ENCODE measurements at places on chromosomes 13 and 19.

- H3K4me1 ChIP-seq, result peaks cover 25% of the 10 kb centered on the region
- peak; percentile 69 for DNase-seq
- no peaks in the 10 kb centered on the region for H3K36me3 ChIP-seq
- no peak overlapping the region for H3K4me3 ChIP-seq
- peaks cover 5% of the 10 kb centered on the region for H3K27me3 ChIP-seq
- no peak overlapping the region for H3K27ac ChIP-seq
Observed at GRCh38 chr13:114143806-114144605, 11.6 kb upstream of the RASA3 start.

DNA sequence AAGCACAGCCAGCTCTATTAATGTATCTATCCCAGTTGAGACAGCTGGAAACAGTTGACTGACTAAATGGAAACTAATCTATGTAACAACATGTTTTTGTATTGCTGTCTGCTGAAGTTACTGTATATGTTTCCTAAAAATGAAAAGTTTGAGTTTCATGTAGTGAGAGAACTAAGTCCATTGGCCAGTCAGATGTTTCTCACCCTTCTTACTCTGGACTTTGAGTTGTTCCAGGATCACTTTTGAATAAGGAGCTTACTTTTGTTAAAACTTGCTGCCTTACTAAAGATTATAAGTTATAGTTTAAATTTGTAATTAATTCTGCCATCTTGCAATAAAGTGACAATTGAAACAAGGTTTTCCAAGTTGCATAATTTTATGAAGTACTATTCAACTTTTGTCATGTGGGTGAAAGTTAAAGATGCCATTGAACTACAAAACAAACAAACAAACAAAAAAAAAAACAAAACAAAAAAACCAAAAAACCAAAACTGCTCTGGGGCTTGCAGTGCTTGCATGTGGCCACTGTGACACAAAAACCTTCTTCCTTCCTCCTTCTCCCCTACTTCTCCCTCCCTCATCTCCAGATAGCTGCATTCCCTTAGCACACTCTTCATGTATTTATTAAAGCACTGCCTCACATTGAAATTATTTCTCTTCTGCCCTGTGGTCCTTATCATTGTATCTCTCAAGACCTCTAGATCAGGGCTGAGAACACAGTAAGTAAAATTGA is 15.3 kb downstream of the WDFY2 start:
- no peak overlapping the region for H3K27ac ChIP-seq
- H3K36me3 ChIP-seq, result no peaks in the 10 kb centered on the region
- H3K4me3 ChIP-seq, result no peak overlapping the region

GRCh38 chr19:58586133-58586765 is 13.1 kb upstream of the MZF1 start:
- H3K36me3 ChIP-seq, result no peaks in the 10 kb centered on the region
- no peak for DNase-seq
- H3K4me1 ChIP-seq, result no peaks in the 10 kb centered on the region

DNA sequence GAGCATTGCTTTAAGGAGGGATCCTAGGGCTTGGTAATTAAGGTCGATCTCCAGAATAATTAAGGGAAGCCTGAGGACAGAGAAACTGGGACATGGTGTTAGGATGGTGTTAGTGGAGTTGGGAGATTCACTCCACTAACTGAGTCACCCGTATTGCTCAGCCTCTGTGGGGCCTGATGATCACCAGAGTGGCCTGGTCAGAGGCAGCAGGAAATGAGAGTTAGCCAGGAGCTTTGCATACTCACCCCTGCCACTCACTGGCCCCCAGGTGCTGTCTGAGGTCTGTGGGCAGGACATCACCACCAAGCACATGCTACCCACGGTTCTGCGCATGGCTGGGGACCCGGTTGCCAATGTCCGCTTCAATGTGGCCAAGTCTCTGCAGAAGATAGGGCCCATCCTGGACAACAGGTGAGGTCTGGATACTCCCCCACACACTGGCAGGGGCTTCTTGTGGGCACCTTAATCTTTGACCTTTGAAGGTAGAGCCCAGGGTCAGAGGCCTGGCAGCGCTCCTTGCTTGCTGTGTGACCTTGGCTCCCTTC is 32.1 kb downstream of the PPP2R1A start:
- DNase-seq, result no peak
- no peak overlapping the region for H3K27ac ChIP-seq
- H3K36me3 ChIP-seq, result peaks cover 26% of the 10 kb centered on the region
- peaks cover 28% of the 10 kb centered on the region for H3K4me1 ChIP-seq
- H3K4me3 ChIP-seq, result no peak overlapping the region
- peaks cover 5% of the 10 kb centered on the region for H3K27me3 ChIP-seq

GRCh38 chr13:91368676-91369440 is 21.4 kb downstream of the MIR17HG start:
- no peak overlapping the region for H3K4me3 ChIP-seq
- no peaks in the 10 kb centered on the region for H3K36me3 ChIP-seq
- peaks cover 5% of the 10 kb centered on the region for H3K4me1 ChIP-seq

DNA sequence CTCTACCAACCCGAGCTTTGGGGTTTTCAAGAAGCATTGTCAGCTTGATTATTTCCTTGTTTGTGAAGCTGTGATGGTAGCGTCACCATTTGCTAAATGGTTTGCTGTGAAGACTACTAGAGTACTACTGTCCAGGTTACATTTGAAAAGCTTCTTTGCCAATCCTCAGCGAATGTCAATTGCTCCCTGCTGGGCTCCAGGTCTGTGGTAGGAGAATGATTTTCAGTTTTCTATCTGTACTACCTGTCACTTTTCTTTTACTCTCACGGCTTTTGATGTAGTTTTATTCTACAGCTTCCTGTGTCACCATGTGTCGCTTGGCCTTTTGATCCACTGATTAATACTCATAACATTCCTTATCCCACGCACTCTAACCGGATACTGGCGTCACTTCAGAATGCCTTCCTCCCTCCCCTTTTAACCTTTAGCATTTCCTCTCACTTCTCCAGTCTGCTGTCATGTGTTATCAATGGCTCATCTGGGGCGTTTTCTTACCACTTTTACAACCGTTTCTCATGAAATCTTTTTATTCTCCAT is 7.5 kb upstream of the GPR183 start:
- H3K4me1 ChIP-seq, result no peaks in the 10 kb centered on the region
- no peak for DNase-seq
- no peak overlapping the region for H3K27ac ChIP-seq
- H3K36me3 ChIP-seq, result no peaks in the 10 kb centered on the region
- no peak overlapping the region for H3K4me3 ChIP-seq

DNA sequence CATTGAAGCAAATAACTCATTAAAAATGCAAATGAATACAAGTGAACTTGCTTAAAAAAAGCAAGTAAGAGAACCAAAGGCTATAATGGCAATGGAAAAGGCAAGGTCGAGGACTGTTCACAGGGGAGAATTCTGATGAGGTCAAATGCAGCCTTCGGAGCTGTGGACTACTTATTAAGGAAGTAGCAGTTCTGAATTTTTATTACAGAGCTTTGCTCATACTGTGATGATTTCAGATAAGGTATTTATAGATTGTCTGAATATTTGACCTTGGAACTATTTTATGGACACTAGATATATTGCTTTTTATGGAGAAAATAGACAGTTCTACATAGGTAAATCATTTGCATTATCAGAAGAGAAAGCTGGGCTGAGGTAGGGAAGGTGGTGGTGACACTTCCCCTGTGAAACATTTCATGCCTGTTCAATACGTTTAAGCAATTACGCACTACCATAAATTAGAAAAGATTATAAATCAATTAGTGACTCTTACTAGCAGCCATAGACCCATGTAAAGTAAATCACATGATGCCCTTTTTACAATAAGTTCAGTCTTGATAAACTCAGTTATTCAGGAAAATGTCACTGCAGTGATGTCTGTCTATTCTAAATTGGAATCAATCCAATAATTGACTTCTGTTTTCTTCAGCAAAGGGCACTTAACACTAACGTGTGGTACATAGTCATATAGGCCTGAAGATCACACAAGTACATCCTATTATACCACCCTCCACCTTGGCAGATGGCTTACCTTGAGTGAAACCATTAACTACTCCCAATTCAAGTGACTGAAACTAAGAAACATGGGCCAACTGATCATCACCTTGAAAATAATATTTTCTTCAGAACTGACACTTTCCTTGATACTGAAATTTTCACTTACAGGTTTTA is 260.0 kb downstream of the KLF12 start:
- peaks cover 21% of the 10 kb centered on the region for H3K4me1 ChIP-seq
- peaks cover 5% of the 10 kb centered on the region for H3K36me3 ChIP-seq
- H3K4me3 ChIP-seq, result no peak overlapping the region

DNA sequence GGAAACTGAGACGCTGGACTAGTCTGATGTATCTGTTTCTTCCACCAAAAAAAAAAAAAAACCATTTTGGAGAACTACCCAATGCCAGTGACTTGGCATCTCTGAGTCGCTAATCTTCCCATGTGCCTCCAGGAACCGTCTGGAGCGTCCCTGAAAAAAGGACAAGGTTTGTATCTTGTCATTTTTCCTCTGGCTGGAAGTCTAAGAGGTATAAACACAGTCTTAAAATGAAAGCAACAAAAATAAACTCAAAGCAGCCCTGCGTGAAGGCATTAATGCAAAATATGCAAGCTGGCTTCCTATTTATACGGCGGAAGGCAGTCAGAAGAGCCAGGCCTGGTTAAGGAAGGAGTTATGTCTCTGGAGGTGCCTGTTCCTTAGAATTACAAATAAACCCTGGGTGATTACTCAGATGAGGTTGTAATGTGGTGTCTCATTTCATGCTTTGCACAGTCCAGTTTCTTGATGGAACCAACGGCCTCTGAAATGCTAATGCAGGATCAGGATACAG is 20.3 kb downstream of the ACTN4 start:
- no peak for DNase-seq
- H3K27me3 ChIP-seq, result peaks cover 15% of the 10 kb centered on the region
- H3K4me3 ChIP-seq, result peak overlapping the region; percentile 67
- no peaks in the 10 kb centered on the region for H3K36me3 ChIP-seq
- H3K27ac ChIP-seq, result peak overlapping the region; percentile 96

- DNase-seq, result no peak
- H3K27ac ChIP-seq, result peak overlapping the region; percentile 17
- no peak overlapping the region for H3K4me3 ChIP-seq
- peaks cover 24% of the 10 kb centered on the region for H3K4me1 ChIP-seq
- H3K27me3 ChIP-seq, result peaks cover 18% of the 10 kb centered on the region
- peaks cover 8% of the 10 kb centered on the region for H3K36me3 ChIP-seq
Observed at GRCh38 chr19:49111218-49111998, 2.8 kb upstream of the LIN7B start.

GRCh38 chr19:38143847-38144246 is 80.2 kb downstream of the DPF1 start:
- no peak for DNase-seq
- H3K27me3 ChIP-seq, result peaks cover 9% of the 10 kb centered on the region
- H3K4me3 ChIP-seq, result peak overlapping the region; percentile 8
- H3K36me3 ChIP-seq, result no peaks in the 10 kb centered on the region
- H3K27ac ChIP-seq, result no peak overlapping the region

DNA sequence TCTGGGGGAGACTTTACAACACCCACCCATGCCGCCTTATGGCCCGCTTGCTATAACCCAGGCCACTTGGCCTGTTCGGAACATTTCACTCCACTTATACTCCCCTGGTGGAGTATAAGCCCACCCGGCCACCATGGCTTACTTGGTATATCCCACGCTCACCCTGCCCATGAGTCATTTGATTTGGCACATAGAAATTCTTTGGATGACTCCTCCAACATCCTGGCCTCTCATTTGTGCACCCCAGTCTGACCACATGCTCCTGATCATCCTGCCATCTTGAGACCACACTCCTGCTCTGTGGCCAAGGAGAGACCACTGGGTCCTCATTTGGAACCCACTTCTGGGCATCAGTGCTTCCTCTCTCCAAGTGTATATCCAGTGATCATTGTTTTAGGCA is 5.2 kb downstream of the SPACA6 start:
- no peak overlapping the region for H3K27ac ChIP-seq
- H3K27me3 ChIP-seq, result peaks cover 15% of the 10 kb centered on the region
- H3K36me3 ChIP-seq, result peaks cover 42% of the 10 kb centered on the region
- H3K4me1 ChIP-seq, result peaks cover 7% of the 10 kb centered on the region
- no peak for DNase-seq
- no peak overlapping the region for H3K4me3 ChIP-seq

GRCh38 chr13:29861694-29862110 is 11.3 kb upstream of the UBL3 start:
- H3K27ac ChIP-seq, result no peak overlapping the region
- H3K27me3 ChIP-seq, result no peaks in the 10 kb centered on the region
- no peaks in the 10 kb centered on the region for H3K36me3 ChIP-seq
- H3K4me1 ChIP-seq, result peaks cover 6% of the 10 kb centered on the region
- no peak for DNase-seq

DNA sequence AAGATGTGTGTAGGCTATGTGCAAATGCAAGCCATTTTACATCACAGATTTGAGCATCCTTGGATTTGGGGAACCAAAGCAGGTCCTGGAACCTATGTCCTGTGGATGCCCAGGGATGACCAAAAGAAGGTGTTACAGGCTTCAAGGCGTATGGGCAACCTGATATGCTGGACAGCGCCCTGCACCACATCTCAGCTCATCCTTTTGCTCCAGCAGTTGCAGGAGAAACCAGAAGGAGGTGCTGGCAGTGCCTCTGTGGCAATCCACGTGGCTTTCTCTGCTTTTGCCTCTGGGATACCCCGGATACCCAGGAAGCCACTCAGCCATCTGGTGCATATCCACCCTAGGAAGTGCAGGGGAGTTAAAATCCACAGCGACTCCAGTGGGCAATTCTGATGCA is 110.3 kb upstream of the VSTM2B start:
- H3K4me1 ChIP-seq, result peaks cover 12% of the 10 kb centered on the region
- no peak overlapping the region for H3K4me3 ChIP-seq
- peaks cover 4% of the 10 kb centered on the region for H3K36me3 ChIP-seq
- H3K27ac ChIP-seq, result no peak overlapping the region
- DNase-seq, result no peak
- H3K27me3 ChIP-seq, result peaks cover 17% of the 10 kb centered on the region

DNA sequence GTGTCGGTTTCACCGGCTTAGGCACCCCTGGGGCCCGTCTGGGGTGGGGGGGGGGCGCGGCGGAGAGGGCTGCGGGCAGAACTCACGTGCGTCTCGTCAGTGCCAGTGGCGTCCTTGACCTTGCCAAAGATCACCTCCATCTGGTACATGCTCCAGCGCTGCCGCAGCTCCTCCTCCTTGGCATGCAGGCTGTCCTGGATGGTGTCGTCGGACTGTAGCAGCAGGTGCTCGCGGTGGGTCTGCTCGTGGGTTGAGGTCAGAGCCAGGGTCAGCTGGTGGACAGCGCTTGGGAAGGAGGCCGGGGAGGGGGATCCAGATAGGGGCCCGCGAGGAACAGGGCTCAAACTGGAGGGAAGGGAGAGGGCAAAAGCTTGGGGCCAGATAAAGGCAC is 4.7 kb upstream of the RGL3 start:
- no peak for DNase-seq
- H3K4me3 ChIP-seq, result no peak overlapping the region
- H3K27ac ChIP-seq, result no peak overlapping the region
- peaks cover 3% of the 10 kb centered on the region for H3K4me1 ChIP-seq
- no peaks in the 10 kb centered on the region for H3K36me3 ChIP-seq

GRCh38 chr13:66446413-66446812 is 783.7 kb downstream of the PCDH9 start:
- no peak overlapping the region for H3K4me3 ChIP-seq
- H3K27me3 ChIP-seq, result no peaks in the 10 kb centered on the region
- no peaks in the 10 kb centered on the region for H3K36me3 ChIP-seq
- no peak overlapping the region for H3K27ac ChIP-seq
- H3K4me1 ChIP-seq, result no peaks in the 10 kb centered on the region
- no peak for DNase-seq

- H3K4me1 ChIP-seq, result no peaks in the 10 kb centered on the region
- DNase-seq, result no peak
- no peaks in the 10 kb centered on the region for H3K27me3 ChIP-seq
- no peak overlapping the region for H3K27ac ChIP-seq
Observed at GRCh38 chr13:99193152-99193551, 7.5 kb upstream of the UBAC2 start.
